GF-D8 (cell line): ENCODE measurements at places on chromosomes 5 and 9.

DNA sequence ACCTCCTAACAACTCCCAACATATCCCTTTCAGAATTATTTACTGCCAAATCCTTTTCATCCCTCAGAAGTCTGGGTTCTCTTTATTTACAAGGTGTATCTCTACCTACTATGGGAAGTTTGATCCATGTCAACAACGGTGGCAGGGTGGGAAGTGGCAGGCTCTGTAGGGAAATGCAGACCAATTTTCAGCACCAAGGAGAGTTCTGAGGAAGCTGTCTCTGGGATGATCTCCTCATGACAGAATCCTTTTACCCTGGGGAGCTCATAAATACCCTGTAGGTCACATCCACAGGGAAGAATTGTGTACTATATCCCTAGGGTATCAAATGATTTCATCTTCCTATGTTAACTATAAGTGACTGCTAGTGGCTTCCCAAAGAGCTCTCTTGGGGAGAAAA lies 107.8 kb upstream of the NEK6 start:
- DNase-seq, result no peak

DNA sequence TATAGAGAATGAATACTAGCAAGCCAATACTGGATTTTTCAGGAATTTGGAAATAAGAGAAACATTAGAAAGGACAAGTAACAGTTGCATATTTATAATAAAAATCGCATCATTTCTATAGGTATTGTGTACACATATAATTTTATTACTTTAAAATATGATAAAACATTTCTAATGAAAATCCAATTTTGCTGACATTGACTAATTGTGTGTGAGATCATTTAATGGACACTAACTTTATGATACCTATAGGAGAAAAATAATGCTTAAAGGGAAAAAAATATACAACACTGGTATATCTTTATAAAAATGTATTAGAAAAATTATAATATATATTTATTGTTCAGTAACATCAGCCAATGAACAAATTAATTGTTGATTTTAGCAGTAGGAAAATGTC lies 557.3 kb downstream of the CDH12 start:
- no peak for DNase-seq

DNA sequence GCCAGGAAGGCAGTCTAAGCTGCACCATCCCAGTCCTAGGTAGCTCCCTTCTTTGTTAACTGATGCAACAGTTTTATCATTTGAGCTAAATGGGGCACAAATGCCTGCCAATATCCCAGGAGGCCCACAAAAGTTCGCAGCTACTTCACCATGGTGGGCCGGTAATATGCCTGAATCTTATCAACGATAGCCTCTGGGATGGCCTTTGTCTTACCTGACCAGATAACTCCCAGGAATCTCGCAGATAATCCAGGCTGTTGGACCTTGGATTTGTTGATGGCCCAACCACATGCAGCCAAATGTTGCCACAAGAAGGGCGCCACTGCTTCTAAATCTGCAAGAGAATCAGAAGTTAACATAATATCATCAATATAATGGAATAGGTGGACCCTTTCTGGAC lies 83.8 kb upstream of the ATP10B start:
- no peak for DNase-seq

DNA sequence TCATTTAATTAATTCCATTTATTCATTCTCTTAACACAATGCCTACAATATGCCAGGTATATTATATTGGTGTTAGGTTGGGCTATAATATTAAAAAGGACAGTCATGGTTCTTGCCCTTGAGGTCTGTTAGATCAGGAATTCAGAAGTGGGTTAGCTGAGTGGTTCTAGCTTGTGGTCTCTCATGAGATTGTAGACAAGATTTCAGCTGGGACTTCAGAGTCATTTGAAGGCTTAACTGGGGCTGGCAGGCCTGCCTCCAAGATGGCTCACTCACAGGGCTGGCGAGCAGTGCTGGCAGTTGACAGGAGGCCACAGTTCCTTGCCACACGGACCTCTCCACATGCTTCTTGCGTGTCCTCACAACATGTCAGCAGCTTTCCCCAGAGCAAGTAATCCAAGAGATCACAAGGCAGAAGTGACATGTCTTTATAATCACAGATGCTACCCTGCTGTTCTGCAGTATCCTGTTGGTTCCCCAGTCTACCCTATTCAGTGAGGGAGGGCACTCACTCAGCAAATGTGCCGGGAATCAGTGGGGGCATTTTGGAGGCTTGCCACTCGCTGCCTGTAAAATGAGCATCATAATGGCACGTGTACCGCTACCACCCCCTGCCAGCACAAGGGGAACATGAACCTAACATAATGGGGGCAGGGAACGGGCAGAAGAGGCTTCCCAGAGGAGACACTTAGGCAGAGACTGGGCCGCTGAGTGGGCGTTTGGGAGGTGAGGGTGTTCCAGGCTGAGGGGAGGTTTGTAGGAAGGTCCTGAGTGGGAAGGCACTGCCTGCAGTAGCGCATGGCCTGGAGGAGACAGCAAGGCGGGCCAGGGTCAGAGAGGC lies 70.0 kb downstream of the EXOSC2 start:
- DNase-seq, result no peak

GRCh38 chr5:176350416-176350815 lies 11.1 kb downstream of the KIAA1191 start:
- DNase-seq, result no peak

GRCh38 chr5:126857472-126858410 lies 80.8 kb downstream of the LMNB1 start:
- DNase-seq, result no peak

DNA sequence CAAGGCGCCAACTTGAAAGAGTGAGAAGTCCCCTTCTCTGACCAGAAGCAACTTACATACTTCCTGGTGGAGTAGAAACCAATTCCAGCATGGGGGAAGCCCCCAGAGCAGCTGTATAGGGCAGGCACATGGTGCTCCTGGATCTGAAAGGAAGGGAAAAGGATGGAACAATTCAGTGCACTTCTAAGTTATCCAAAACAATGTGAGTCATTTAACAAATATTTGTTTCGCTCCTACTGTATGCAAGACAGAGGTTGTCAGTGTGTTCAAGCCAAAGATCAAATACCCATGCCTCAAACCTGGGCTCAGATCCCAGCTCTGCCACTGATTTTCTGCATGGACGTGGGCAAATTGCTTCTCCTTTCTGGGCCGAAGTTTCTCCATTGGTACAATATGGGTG lies 67.1 kb downstream of the LHX2 start:
- DNase-seq, result no peak

GRCh38 chr9:98550206-98550820 lies 158.4 kb downstream of the GABBR2 start:
- DNase-seq, result no peak

GRCh38 chr5:151534350-151534749 lies 56.8 kb downstream of the FAT2 start:
- no peak for DNase-seq

DNA sequence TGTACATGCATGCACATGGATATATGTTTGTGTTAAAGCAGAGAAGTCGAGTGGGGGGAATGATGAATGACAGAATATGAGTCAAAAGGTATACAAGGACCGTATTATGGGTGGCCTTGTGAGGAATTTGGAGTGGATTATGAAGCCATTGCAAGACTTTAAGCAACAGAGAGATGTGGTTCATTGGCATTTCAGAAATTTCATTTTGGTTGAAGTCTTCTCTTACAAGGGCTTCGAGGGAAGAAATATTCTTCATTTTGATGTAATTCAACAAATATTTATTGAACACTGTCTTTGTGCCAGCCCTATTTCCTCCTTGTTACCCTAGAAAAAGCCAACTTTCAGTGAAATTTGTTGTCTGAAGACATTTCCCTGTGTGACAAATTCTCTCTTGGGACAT lies 83.9 kb upstream of the SLCO6A1 start:
- no peak for DNase-seq

DNA sequence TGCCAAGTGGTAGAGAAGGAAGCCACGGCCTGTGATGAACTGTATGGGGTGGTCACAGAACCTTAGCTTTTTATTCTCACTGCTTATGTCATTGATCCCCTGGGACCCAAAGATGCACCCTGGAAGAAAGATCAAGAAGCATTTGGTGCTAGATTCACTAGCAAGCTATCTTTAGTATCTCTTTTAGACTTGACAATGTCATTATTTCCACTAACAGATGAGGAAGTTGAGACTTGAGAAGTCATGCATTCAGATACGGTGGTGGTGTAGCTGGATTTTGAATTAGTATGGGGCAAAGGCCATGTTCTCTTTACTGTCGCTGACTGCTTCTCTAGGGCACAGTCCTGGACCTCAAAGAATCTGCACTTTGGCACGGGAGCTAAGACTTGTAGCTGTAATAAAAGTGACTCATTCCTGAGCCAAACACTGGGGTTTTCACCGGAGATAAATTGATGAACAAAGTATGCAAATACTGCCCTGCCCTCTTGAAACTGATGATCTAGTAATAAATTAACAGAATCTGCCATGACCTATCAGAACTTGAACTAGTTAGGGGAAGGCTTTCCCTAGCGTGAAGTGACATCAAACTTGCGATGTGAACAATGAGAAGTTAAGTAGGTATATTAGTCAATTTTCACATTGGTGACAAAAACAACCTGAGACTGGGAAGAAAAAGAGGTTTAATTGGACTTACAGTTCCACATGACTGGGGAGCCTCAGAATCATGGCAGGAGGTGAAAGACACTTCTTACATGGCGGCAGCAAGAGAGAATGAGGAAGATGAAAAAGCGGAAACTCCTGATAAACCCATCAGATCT lies 5.4 kb downstream of the GDA start:
- DNase-seq, result no peak

DNA sequence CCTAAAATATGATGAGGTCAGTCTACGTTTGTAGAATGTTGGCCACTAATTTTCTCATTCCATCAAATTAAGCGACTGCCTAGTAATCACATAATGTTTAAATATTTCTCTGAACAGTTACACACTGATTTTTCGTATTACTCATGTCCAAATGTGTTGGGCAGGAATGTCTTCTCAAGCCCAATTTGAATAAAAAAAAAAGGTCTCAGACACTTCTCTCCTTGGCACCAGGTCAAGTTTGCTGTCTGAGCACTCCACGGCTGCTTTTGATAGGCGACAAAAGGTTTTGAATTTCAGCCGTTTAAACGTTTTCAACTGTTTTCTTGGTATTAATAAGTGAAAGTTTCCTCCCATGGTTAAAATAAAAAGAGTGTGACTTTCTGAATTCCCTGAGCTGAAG lies 542.1 kb downstream of the IRX1 start:
- DNase-seq, result no peak

GRCh38 chr9:127216888-127217217 lies 47.7 kb upstream of the GARNL3 start:
- no peak for DNase-seq

- no peak for DNase-seq
Observed at GRCh38 chr5:125180231-125180829, 433.9 kb upstream of the ZNF608 start.

DNA sequence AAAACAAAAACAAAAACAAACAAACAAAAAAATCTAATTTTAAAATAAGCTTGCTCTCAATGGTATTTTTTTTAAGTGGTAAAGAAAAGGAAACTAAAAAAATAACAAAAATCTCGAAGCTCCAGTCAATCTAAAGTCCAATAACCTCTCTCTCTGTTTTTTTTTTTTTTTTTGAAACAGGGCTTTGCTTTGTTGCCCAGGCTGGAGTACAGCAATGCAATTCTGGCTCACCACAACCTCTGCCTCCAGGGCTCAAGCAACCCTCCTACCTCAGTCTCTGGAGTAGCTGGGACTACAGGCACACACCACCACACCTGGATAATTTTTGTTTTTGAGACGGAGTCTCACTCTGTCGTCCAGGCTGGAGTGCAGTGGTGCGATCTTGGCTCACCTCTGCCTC lies 25.9 kb upstream of the GLDC start:
- DNase-seq, result no peak

- no peak for DNase-seq
Observed at GRCh38 chr5:2749514-2750025, 1.9 kb downstream of the IRX2 start.
